ENCODE measurements at places on chromosomes 7 and 10. TPM values are rescaled to one million over a fixed set of nuclear protein-coding genes. Genes with fewer than 3 reads are reported as not detected.

The CPXM2 gene
- 9.5 TPM for total RNA-seq

The HYAL4 gene
- total RNA-seq: 0.18 TPM

The ZEB1 gene
- 49.2 TPM for total RNA-seq

The SLC26A4 gene
- 3.2 TPM for total RNA-seq

The RAB19 gene
- 4.7 TPM for total RNA-seq

The INSIG1 gene
- total RNA-seq: 66.6 TPM

The KLF6 gene
- 82.2 TPM for total RNA-seq

The CCT6A gene
- total RNA-seq: 99.3 TPM

The PKD2L1 gene
- not detected for total RNA-seq

The HMX2 gene
- 0.99 TPM for total RNA-seq

The CRHR2 gene
- total RNA-seq: 0.64 TPM

The HMX3 gene
- total RNA-seq: 0.82 TPM

The STEAP4 gene
- 4.4 TPM for total RNA-seq
